ENCODE measurements at places on chromosomes 12 and 14.

DNA sequence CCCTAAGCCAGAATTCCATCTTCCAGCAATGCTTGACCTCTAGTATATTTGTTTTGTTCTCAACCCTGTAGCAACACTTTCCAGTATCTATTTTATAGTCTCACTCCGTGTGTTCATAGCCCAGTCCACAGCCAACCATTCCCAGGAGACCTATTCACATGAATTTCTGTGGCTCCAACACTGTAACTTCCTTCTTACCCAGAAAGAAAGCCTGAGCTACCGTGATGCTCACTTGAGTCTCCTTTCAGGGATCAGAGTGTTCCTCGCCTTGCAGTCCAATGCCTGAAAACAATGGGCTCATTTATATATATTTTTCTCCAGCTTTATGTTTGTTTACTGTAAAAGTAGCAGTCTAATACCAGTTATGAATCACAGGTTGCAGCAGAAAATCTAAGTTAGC is 645.0 kb upstream of the NOVA1 start:
- no peak for DNase-seq

DNA sequence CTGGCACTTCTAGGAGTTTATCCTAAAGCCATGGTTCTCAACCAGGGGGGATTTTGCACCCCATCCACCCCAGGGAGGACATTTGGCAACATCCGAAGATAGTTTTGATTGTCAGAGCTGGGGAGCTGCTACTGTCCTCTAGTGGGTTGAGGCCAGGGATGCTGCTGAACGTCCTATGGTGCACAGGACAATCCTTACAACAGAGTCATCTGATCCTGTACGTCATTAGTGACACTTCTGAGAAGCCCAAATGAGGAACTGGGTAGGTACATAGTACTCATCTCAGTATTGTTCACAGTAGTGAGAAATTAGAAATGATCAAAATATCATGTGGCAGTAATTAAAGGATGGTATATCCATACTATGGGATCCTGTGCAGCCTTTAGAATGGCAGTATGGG is 185.1 kb downstream of the CHST11 start:
- DNase-seq = no peak

DNA sequence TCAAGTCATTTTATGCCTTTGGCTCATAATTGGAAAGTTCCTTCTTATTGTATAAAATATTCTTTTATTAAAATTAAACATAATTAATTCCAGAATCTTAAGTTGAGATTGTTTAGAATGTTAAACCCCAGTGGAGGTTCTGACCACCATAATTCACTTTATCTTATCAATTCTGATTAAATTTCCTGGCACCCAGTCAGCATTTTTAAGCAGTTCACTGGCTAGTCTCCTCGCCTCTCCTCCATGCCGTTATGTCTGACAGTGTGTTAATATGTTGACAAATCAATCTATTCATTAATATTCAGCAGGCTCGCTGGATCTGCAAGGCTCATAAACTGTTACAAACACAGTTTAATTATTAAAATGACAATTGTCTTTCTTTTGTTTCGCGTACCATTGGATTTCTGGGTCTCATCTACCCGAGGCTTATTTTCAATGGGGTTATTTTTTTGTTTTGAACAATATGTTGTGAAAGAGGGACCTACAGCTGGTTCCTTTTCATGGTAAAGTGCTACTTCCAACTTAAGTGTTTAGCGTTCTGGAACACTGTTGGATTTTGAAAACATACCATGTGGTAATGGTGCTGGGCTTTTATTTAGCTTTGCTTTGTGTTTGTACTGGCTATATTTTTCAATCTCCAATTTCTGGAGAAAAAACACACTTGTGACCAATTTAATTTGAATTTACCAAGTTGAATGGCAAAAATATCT is 339.7 kb downstream of the PRKD1 start:
- no peak for DNase-seq

GRCh38 chr14:97390096-97390724 is 593.0 kb downstream of the VRK1 start:
- DNase-seq = no peak

DNA sequence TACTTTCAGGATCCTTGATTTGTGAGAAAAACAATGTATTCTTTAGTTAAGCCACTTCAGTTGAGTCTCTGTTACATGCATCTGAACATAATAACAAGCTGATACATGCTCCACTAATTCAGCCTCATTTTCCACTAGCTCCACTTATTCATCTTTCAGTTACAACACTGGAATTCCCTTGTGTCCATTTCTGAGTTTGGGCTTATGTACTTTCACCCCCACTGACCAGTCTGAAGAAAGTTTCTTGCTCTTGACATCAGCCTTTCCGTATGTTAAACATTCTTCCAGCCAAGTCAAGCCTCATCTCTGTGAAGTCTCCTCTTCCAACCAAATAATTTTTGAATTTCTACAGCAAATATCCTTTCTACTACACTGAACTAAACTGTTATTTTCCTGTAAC is 592.5 kb upstream of the NOVA1 start:
- DNase-seq = no peak
